ENCODE measurements at places on chromosomes 1 and 21. TPM values are rescaled to one million over a fixed set of nuclear protein-coding genes. Genes with fewer than 3 reads are reported as not detected.

OR10Z1 gene
- not detected for total RNA-seq

KIF17 gene
- 4.7 TPM for total RNA-seq

HPCAL4 gene
- total RNA-seq, result 5.7 TPM

LCE2A gene
- not detected for total RNA-seq

B3GALT2 gene
- total RNA-seq, result 25.5 TPM

FMO1 gene
- total RNA-seq, result 11.7 TPM

AGMAT gene
- total RNA-seq, result 1.2 TPM

Measured in camera-type eye (tissue), 1 donor.